ENCODE measurements at places on chromosomes 11 and 22.

GRCh38 chr11:96075532-96075959, 151.6 kb upstream of the MTMR2 start:
- no peak for DNase-seq

DNA sequence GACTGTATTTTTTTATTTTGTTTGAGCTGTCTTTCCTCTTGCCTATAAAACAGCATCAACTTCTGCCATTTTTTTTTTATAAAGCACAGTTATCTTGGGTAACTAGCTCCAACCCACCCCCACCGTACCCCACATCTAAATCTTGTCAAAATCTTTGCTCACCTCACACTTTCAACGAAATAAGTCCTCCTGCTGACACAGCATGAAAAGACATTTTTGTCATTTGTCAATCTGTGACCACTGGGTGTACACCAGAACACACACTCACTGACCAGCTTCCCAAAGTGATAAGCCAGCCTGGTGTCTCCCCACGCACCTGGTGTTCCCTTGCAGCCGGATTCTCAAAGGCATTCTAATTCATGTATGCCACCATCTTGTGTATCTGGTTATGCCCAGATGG, 1.7 kb upstream of the TECTA start:
- no peak for DNase-seq

DNA sequence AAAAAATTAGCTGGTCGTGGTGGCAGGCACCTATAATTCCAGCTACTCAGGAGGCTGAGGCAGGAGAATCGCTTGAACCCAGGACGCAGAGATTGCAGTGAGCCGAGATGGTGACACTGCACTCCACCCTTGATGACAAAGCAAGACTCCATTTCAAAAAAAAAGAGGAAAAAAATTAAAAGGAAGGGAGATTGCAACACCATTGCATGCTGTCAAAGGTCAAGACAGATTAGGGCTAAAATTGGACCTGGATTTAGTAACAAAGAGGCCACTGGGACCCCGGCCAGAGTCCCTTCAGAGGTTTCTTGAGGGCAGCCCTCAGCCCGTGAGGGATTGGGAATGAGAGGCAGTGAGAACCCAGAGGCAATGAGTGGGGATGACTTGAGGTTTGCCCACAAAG, 8.2 kb upstream of the MAFF start:
- DNase-seq, result no peak

DNA sequence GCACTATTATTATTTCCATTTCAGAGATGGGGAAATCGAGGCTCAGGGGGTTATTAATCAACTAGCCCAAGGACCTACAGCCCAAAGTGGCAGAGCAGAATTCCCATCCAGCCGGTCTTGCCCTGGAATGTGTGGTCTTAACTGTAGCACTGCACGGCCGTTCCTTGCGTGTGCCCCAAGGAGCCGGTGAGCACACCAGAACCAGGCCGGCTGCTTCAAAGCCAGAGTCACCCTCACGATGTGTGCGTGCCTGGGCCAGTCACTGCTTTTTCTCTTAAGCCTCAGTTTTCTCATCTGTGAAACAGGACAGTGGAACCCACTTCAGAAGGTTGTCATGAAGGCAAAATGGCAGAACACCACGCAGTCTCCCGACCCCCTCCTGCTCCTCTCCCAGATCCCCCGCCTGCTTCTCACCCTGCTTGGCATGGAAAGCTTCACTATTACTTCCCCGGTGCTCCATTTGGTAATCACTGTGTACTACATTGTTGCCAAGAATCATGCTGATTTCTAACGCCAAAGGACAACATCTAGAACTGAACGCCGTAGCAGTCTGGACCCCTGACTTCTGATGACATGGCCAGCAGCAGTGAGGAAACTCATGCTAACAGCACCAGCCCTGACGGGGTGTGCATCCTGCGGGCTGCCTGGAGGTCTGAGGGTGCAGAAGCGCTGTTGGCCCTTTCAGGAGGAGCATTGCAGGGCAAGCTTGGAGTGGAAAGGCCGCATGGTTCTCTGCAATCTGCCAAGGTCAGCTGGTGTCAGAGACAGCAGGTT, 106.8 kb upstream of the B3GAT1 start:
- no peak for DNase-seq

GRCh38 chr22:28247667-28248363, 328.8 kb upstream of the PITPNB start:
- no peak for DNase-seq

- DNase-seq, result peak; percentile 17
Measured at GRCh38 chr11:83456075-83456474, 169.9 kb upstream of the CCDC90B start.

- DNase-seq, result no peak
Measured at GRCh38 chr11:47592251-47592650, 2.0 kb downstream of the C1QTNF4 start.

GRCh38 chr22:26602127-26602526, 12.2 kb upstream of the TPST2 start:
- no peak for DNase-seq

- DNase-seq, result no peak
Measured at GRCh38 chr11:47724041-47724729, 9.0 kb upstream of the AGBL2 start.

DNA sequence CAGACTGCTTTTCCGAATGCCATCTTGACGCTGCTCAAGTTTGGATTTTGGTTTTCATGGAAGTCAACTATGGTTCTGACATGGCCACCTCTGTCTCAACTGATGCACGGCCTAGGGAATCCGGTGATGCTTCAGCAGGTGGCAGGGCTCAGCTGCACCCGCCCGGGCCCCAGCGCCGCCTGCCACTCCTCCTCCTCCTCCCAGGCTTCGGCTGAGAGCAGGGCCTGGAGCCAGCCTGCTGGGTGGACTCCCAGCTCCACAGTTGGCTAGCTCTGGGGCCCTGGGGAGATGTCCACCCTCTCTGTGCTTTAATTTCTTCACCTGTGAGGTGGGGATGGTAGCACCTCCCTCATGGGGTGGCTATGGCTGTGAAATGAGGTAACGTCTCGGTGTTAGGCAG, 20.3 kb upstream of the NFAM1 start:
- no peak for DNase-seq

DNA sequence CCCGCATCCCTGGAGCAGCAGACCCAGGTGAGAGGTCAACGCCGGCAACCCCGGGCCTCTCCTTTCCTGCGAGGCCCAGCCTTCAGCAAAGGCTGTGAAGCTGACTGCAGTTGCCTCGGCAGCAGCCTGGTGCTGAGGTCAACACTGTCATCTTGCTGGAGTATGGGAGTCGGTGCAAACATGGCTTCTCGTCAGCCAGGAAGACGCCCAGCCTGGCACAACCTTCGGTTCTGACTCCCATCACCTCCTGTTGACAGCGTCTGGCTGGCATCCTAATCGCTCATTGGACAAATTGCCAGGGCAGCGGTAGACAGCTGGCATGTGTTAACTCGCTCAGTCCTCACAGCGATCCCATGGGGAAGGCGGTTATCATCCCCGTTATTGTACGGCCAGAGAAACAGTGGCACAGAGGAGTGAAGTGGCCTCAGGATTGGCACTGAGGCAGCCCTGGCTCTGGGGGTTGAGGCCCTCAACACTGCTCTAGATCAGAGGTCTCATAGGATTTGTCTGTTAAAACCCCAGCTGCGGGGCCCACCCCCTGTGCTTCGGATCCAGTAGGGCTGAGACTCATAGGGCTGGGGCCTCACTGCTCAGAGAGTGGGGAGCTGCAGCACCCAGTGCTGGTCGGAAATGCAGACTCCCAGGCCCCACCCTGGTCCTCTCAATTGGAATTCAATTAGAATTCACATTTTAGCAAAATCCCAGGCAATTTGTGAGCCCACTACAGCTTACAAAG, 39.3 kb upstream of the TP53I11 start:
- DNase-seq, result no peak

DNA sequence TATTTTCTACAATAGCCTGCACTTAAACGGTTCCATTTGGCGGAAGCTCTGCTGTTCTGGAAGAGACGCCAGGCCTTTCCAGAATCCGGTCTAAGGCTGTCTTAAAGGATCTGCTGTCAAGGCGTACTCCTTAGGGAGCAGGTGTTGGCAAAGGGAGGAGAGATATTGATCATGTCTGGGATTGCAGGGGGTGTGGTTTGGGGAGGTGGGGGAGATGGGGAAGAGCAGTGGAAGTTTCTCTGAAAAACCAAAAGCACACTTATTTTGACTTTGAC, 22.5 kb upstream of the WNT11 start:
- no peak for DNase-seq

DNA sequence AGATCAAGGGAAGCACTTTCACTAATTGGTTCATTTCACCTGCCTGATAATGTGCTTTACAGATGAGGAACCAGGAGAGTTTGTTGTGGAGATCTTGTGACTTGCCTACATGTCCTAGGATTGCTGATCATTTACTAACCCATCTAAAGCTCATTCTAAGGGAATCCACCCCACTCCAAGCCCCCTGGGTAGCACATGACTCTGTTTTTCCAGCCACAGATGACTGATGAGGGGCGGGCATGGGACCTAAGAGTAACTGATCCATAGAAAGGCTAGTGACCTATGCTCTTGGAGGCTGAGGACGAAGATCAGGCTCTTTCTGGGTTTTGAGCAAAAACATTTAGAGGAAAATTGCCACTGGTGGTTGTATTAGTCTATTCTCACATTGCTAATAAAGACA, 378.1 kb downstream of the CADM1 start:
- DNase-seq, result no peak

GRCh38 chr11:69647761-69648497, 7.0 kb downstream of the CCND1 start:
- DNase-seq, result no peak

DNA sequence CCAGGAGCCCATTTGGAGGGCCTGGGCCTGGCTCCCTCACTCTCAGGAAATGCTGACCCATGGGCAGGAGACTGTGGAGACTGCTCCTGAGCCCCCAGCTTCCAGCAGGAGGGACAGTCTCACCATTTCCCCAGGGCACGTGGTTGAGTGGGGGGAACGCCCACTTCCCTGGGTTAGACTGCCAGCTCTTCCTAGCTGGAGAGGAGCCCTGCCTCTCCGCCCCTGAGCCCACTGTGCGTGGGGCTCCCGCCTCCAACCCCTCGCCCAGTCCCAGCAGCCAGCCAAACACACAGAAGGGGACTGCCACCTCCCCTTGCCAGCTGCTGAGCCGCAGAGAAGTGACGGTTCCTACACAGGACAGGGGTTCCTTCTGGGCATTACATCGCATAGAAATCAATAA, 37.1 kb downstream of the CDKN1C start:
- no peak for DNase-seq

DNA sequence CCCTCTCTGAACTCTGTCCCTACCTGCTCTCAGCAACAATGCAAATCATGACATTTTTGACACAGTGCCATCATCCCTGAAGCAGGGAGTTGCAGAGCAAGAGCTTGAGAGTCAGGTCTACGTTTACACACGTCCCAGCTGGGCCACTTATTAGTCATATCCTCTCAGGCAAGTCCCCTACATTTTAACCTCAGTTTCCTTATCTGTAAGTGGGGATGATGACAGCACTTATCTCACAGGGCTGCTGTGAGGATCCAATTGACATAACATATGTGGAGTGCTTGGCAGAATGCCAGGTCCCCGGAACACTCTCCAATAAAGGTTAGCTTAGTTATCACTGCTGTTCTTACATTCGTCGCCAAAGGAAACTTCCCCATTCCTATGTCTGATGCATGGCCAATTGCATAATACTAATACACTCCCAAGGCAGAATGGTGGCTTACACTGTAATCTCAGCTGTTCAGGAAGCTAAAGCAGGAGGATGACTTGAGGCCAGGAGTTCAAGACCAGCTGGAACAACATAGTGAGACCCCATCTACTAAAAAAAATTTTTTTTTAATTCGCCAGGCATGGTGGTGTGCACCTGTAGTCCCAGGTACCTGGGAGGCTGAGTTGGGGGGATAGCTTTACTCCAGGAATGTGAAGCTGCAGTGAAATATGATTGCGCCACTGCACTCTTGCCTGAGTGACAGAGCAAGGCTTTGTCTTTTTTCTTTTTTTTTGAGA, 16.6 kb downstream of the ASCC2 start:
- no peak for DNase-seq

DNA sequence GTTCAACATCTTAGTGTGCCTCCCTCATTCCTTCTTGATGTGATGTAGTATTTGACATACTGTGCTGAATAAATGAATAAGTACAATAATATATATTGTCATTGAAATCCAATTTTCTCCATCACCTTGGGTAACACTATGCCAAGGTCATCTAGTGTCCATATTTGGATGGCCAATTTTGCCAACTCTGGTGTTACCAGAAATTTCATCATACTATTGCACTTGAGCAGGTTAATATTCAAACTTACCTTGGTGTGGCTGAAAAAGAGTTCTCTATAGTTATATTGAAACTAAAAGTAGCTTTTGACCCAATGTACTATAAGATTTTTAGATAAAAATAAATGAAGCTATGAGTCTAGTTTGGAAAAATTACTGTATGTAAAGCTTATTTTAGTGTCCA, 98.2 kb upstream of the SLC6A5 start:
- no peak for DNase-seq

- no peak for DNase-seq
Measured at GRCh38 chr22:33529424-33530113, 390.7 kb downstream of the LARGE1 start.

DNA sequence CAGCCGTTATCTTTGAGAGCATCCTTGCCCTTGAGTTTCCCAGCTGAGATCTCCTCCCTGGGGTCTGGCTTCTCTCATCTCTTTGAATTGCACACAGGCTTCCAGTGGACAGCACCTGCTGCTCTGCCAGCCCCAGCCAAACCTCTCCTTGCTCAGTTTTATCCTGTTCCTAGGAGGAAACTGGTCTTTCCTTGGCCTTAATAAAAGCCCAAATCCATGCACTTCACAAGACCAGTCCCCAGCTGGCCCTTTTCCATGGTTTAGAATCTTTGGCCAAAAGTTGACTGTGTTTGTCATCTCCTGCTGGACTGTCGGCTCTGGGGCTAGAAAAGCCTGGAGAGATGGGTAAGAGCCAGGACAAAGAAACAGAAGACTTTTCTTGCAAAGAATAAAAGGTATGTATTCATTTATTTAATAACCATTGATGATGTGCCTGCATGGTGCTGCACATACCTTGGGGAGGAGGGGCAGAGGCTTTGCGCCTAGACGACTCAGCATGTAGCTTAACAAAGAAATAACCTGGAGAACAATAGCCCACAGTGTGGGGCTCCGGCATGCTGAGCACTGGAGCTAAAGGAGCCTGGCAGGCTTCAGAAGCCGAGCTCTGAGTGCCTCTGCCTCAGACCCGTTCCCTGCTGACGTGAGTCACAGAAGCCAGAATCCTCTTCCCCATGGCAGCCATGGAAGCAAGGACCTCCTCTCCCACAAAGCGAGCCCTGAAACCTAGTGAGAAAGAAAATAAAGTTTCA, 319.3 kb upstream of the B3GAT1 start:
- DNase-seq, result no peak

GRCh38 chr11:34840736-34841386, 75.3 kb downstream of the APIP start:
- DNase-seq, result no peak

GRCh38 chr22:39994566-39995392, at the start of gene FAM83F:
FAM83F (plus strand) TSS chr22:39994954; CDS start chr22:39995043, 89 bp downstream.
- DNase-seq, result peak; percentile 58

GRCh38 chr11:131910523-131911387, 540.3 kb downstream of the NTM start:
- peak; percentile 21 for DNase-seq

All from progenitor cell of endocrine pancreas (in vitro differentiated cells).